ENCODE measurements at places on chromosomes 6 and 20.

DNA sequence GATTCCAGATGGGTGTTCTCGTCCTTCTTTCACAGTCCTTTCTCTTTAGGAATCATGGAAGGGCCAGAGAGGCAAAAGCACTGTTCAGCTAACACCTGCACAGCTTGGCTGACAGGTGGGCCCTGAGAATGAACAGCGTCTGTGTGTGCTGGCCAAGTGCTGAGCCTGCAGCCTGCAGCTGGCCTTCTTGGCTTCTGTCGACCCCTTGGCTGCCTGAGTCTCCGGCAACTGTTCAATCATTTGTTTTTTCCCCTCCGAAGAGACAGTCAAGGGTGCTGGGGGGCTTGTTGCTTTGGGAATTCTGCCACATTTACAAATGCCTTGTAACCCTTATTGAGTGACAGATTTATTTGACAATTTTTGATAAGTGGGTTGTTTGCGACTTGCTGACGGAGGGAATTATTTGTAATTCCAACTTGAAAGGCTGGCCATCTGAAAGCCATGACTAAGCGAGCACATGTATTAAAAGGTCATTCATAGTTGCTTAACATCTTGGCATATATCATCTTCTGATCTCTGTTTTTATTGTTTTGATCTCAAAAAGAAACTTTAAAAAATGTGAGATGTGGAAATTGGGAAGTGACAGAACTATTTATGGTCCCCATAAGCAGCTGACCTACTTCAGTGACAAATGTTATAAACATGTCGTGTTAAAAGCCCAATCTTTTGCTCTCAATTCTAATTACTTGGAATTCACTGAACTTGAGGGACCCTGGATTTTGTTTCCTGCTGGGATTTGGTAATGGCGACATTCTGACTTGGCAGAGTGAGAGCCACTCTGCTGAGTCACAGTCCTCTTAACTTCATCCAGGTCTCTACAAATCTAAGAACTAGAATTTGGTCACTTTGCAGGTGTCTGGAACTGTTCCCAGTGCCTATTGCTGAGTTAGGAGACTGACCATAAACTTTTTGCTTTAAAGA lies 41.9 kb upstream of the FERMT1 start:
- DNase-seq = no peak

DNA sequence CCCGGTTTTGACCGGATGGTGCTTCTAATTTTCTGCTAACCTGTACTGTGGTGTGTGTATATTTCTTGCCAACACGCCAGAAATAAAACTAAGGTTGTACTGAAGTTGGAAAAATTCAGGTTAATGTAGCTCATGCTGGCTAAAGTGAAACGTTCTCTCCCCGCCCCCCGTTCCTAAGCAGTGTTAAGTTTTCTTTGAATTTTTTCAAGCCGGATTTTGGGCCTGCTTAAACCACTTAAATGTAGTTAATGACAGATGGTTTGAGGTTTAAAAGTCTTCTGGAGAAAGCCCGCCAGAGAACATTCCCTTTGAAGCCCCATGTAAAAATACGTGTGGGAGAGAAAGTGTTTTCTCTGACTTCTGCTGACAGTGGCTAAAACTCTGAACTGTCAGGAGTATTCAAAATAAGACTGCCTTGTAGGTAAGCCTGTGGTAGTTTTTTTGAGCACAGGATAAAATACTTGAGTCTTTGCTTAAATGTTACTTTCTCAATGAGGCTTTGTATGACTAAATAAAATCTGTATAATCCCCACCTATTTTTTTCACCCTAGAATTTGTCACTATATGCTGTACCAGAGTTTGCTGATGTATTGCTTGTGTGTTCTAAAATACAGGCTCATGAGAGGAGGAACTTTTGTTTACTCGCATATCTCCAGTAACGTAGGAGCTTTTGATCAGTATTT lies 101.3 kb downstream of the OR2B2 start:
- no peak for DNase-seq

DNA sequence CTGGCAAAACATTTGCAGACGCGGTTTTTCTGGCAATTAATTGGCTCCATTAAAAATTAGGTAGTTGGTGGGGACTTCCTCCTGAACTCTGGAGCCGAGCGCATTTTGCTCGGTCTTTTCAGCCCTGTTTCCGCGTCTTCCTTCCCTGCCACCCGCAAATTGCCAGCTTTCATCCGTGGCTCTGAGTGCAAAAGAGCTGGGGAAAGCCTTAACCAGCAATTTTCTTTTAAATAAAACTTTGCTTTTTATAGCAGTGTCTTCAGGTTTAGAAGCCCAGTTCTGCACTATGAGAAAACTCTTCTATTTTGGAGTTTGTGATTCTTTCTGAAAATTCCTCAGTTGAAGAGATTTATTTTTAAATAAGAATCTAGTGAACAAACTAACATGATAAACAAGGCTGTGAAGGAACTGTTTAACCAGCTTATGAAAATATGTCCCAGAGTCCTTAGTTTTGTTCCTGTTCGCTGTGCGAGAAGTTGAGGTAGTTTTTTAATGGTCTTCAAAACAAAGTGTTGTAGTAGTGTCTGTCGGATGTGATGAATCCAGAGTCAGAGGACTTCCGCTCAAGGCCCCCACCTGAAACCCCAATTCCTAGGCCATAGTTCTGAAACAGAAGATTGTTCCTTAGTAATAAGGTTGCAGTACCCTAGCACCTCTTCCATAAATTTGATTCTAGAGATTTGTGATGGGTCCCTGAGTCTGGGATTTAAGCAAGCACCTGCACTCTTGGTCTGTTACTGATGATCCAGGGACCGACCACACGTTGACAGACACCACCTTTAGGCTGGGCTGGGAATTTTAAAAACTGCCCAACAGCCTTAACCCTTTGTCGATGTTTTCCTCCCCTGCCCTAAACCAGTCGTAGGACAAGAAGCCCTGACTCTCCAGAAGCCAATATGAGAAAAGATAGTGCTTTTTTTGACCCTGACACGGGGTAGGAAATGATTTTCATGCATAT lies 950 bp downstream of the KCTD20 start:
- no peak for DNase-seq

GRCh38 chr6:169162249-169162648 lies 91.4 kb downstream of the THBS2 start:
- no peak for DNase-seq

- no peak for DNase-seq
Measured at GRCh38 chr20:48933017-48933766, 11.7 kb downstream of the ARFGEF2 start.

GRCh38 chr6:139367810-139368351 lies 6.6 kb downstream of the CITED2 start:
- no peak for DNase-seq

- DNase-seq = no peak
Measured at GRCh38 chr6:168113226-168113625, 34.2 kb upstream of the FRMD1 start.

GRCh38 chr20:298776-299391 lies 1.5 kb downstream of the ZCCHC3 start:
- DNase-seq = no peak

GRCh38 chr20:60053818-60054190 lies 95.6 kb downstream of the CDH26 start:
- no peak for DNase-seq

- DNase-seq = no peak
Measured at GRCh38 chr6:149273318-149273717, 44.2 kb upstream of the TAB2 start.

- DNase-seq = no peak
Measured at GRCh38 chr20:23144856-23145255, 58.7 kb upstream of the CD93 start.

DNA sequence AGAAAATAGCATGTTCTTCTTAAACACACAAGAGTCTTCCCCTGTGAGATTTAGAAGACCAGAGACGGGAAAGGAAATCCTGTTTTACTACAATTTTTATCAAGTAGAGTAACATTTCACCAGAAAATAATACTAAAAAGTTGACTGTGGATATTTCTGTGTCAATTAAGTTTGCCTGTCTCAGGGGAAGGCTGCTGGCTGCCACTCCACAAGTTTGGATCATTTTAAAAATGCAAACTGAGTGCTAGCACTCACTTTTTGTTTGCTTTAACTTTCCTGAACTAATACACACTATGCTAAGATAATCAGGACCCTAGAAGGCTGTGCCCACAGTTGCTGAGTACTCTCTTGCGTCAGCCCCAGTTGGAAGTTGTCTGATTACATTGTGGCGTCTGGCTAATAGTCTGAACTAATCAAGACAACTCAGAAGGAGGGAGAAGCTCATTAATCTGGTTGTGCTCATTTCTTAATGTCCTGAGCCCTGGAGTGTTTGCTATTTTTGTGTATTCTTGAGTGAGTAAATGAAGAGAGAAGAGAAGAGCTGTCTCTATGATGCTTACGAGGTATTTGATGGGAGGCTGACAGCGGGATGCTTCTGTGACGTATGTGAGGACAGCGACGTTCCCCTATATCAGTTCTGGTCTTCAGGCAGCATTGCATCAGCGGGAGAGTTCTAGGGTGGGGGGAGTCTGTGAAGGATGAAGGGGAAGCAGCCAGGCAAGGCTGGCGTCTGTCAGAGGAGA lies 664.2 kb downstream of the QKI start:
- DNase-seq = no peak

DNA sequence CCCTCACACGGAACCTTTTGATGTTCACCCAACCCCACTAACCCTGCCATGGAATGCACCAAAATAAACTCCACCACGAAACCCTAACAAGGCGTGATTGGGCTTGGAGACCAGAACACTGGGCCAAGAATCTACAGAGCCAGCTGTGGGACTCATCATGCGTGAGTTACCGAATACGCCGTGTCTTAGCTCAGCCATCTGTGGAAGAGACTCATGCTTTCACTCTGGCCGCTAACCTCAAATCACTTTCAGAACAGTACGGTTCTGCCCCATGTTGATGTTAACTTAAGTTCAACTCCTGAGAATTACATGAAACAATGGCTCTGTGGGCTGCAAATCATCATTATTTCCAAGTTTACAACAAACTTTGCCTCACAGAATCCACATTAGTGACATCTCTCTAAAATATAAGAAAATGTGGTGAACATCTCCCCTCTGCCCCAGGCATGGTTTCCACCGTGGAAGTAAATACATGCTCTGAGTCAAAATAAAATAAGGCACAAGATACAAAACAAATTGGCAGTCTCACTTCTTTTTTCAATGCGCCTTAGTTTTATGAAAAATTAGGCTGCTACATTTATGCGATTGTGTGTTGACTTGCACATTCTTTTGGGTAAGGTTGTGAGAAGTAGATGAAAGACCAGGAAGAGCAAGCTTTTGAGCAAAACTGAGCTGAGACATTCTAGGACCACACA lies 308.9 kb upstream of the EXOC2 start:
- no peak for DNase-seq

DNA sequence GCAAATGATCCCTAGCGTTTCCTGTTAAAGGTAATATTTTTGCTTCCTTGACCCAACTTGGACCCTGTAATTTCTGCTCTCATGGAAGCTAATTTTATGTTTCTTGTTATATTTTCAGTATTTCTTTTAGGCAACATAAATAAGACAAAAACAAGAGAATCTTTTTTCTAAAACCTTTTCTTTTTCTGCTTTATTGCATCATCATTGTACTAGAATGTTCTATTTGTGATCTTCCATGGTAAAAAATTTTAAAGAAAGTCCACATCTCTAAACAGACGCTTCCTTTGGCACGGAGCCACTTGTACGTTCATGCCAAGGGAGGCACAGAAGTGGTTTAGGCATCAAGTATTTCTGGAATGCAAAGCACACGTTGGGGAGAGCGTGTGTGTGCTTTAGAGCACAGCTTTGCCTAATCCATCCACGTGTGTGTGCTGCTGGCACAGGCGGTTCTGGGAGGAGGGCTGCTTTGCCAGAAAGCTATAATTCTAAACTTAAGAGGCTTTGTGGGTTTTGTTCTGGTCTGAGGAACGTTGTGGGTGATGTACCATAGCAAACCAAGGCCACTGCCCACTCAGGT lies 98.3 kb downstream of the SASH1 start:
- DNase-seq = no peak

- DNase-seq = no peak
Measured at GRCh38 chr6:169969372-169970099, 218.1 kb downstream of the ERMARD start.

DNA sequence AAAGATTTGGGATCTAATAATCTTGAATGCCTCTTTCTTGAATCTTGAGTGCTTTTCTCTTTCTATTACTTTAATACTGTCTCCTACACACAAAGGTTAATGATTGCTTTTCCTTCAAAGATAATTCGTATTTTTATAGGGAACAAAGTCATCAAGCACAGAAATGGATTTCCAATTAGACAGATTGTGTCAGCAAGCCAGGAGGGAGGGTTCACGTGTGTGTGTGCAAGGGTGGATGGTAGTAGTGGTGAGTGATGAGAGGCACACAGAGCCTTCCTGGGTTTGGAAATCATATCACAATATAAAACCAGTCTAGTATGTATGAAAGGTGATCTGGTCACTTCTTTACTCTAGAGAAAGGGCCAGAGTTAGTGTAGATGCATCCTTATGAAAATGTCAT lies 51.2 kb upstream of the NEDD9 start:
- DNase-seq = no peak

DNA sequence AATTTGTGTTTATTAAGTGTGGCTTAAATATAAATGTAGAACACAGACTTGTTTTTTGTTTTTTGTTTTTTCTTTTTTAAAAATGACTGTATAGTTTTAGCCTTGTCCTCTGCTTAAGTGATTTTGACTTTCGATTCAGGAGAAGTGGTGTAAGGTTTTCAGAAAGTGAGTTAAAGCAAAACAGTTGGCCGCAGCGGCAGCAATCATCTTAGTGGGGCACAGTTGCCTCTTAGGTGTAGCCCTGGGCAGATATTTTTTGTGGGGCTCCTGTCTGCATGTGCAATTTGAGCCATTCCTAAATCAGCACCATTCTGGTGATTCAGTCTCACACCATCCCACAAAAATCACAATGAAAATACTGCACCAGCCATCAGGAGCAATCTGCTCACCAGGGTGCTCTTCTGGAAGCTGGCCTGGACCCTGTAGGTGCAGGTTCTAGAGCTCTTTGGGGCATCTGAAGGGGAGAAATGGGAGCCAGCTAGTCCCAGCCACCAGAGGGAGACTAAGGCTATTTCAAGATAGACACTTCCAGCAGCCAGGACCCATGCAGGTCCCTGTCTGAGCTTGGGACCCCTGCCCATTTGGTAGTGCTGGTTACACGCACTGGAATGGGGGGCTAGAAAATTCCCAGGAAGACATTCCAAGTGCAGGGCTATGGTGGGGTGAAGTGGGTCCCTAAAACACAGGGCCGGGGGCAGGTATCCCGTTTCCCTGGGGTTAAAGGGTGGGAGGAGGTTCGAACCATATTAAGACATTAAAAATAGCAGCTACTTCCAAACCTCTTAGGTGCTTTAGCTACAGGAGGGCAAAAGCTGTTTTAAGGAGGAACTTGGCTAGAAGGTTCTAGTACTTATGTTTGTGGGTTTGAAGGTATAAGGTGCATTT lies 156.6 kb downstream of the NFATC2 start:
- no peak for DNase-seq

- no peak for DNase-seq
Measured at GRCh38 chr6:43977404-43978111, 149.7 kb downstream of the MRPL14 start.
